ENCODE measurements at places on chromosomes 5 and 9. TPM values are rescaled to one million over a fixed set of nuclear protein-coding genes. Genes with fewer than 3 reads are reported as not detected.

PFN3 gene
- not detected for total RNA-seq

NIM1K gene
- 0.58 TPM for total RNA-seq

LEAP2 gene
- under 0.01 TPM for total RNA-seq

PDGFRB gene
- 197 TPM for total RNA-seq

FAM13B gene
- total RNA-seq = 15.3 TPM

PHF24 gene
- 0.28 TPM for total RNA-seq

SLC6A19 gene
- not detected for total RNA-seq

WNT8A gene
- not detected for total RNA-seq

FAXDC2 gene
- 0.77 TPM for total RNA-seq

JAK2 gene
- total RNA-seq = 12.1 TPM

CDO1 gene
- 1.5 TPM for total RNA-seq

SPATA31E1 gene
- total RNA-seq = not detected

FRMD3 gene
- 11.1 TPM for total RNA-seq

TLR4 gene
- 58.5 TPM for total RNA-seq

PCDHA11 gene
- total RNA-seq = 0.28 TPM

LECT2 gene
- not detected for total RNA-seq

F12 gene
- not detected for total RNA-seq

C9 gene
- total RNA-seq = 0.28 TPM

PPP3R2 gene
- not detected for total RNA-seq

NAIF1 gene
- 11.8 TPM for total RNA-seq

IFT74 gene
- 17.8 TPM for total RNA-seq

TMEM167A gene
- 74.1 TPM for total RNA-seq

C5orf24 gene
- total RNA-seq = 36.6 TPM

PTPN3 gene
- 2.3 TPM for total RNA-seq

MARCOL gene
- total RNA-seq = not detected

NRG2 gene
- 0.56 TPM for total RNA-seq

CHSY3 gene
- 25.1 TPM for total RNA-seq

LSM11 gene
- 4.8 TPM for total RNA-seq

HSDL2 gene
- 64.3 TPM for total RNA-seq

PCDHA4 gene
- 0.19 TPM for total RNA-seq

DAB2IP gene
- 6.1 TPM for total RNA-seq

SLC6A7 gene
- under 0.01 TPM for total RNA-seq

CCDC152 gene
- total RNA-seq = 1.1 TPM

KIF4B gene
- total RNA-seq = not detected

Measured in regular cardiac myocyte (primary cell).